Left lobe of liver (tissue), 2 donors: ENCODE measurements at places on chromosomes 11 and 22. TPM values are rescaled to one million over a fixed set of nuclear protein-coding genes. Genes with fewer than 3 reads are reported as not detected.

DNA sequence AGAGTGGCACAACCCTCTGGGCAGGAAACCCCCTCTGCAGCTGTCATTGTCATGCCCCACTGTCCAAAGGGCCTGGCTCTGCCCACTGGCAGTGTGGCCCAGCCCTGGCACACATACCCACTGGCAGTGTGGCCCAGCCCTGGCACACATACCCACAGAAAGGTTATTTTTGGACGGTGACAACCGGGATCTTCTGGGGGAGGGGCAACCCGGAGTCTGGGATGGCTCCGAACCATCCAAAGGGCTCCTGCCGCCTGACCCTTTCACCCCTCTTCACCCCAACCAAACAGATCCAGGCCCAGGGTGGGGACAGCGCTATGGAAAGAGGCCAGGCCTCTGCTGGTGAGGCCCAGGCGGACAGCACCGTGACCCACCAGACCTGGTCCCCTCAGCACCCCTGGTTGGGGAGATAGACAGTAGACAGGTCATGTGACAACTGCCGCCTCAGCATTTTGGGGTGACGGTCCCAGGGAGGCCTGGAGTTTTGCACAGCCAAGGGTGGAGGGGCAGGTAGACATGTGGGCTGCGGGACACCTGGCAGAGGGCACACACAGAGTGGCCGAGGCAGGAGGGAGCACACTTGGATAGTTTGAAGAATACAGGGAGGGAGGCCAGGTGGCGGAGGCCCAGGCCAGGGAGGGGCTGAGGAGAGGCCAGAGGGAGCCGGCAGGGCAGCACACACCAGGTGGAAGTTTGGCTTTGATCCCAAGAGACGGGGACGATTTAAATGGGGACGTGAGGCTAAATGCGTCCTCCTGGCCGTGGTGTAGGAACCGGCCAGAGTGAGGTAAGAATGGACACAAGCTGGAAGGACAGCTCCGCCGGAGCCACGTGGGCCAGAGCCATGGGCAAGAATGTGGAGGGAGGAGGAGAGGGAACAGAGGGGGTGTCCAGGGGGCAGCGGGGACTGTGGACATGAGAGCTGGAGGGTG lies 2.9 kb downstream of the MAPK12 start:
- peak; percentile 88 for DNase-seq

DNA sequence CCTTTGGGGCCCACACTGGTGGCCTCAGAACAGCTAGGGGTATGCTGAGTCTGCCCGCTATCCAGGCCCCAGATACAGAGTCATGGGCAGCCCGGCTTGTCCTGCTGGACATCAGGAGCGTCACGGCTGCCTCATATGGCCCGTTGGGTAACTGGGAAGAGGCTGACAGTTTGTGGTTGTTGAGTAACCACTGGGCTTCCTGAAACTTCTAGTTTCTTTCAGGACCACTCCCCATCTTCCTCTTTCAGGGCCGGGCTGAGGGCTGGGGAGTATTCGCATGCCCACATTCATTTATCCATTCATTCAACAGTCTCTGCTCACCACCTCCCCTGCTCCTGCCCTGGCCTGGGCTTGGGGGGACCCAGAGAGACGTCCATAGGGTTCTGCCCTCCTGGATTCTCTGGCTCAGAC lies 13.4 kb upstream of the P2RY2 start:
- DNase-seq, result no peak

GRCh38 chr11:76850130-76850529 lies 10.6 kb upstream of the ACER3 start:
- no peak for DNase-seq

GRCh38 chr11:64856382-64857227 lies 12.2 kb upstream of the CDC42BPG start:
- no peak for DNase-seq

- DNase-seq, result no peak
Observed at GRCh38 chr11:16989554-16989953, 24.7 kb downstream of the PLEKHA7 start.

OR5L2 gene
- total RNA-seq, result not detected

SMIM35 gene
- 0.08 TPM for total RNA-seq

OR51B2 gene
- not detected for total RNA-seq

PKDREJ gene
- 0.05 TPM for total RNA-seq
